ENCODE measurements at places on chromosomes 12 and 14.

DNA sequence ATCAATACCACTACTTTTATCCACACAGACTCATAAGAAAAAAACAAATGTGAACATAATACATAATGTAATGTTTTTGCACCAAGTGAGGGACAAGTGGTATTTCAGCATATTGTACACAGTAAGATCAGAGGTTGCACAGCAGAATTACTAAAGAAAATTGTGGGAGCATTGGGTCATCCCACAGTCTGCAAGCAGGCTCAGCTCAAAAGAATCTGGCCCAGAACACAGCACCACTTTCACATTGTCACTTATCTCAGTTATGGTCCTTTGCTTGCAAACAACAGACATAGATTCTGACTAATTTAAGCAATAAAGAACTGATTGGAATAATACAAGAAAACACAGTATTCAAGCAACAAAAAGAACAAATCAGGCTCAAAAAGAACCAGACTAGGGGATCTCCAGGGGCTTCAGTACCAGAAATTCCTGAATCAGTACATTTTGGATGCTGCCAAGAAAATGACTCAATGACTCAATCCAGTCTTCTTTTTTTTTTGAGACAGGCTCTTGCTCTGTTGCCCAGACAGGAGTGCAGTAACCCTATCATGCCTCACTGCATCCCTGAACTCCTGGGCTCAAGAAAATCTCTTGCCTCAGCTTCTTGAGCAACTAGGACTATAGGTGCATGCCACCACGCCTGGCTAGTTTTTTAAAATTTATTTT is 42.9 kb upstream of the EEA1 start:
- DNase-seq: no peak

DNA sequence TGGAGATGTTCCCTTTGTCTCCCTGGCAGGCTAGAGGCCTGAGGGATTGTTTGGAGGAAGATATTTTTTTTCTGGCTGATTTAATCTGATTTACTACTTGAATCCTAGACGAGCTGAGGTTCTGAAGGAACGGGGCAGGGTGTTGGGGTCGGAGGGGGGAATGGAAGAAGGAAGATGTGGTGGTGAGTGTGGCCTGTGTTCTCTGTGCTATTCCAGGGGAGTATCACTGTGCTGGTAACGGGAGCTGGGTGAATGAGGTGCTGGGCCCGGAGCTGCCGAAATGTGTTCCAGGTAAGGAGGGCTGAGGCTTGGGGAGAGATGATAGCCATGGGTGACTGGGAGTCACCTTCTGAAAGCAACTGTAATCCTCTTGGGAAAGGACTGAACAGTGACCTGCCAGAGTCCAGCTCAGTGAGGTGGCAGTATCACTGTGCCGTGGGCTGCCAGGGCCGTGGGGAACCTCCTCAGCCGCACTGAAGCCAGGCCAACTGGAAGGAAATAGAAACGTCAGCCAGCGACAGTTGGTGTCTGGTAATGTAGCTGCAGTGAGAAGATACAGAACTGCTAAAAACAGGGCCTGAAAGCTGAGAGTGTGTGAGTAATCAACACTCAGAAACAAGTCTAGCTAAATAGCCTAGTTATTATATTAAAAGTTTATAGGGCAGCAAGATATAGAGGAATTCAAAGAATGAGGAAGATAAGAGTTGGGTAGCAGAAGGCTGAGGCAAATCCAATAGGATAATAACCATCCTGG is 7.9 kb downstream of the C1S start:
- DNase-seq: no peak

- DNase-seq: no peak
Measured at GRCh38 chr12:80576641-80577418, 130.6 kb upstream of the MYF6 start.

DNA sequence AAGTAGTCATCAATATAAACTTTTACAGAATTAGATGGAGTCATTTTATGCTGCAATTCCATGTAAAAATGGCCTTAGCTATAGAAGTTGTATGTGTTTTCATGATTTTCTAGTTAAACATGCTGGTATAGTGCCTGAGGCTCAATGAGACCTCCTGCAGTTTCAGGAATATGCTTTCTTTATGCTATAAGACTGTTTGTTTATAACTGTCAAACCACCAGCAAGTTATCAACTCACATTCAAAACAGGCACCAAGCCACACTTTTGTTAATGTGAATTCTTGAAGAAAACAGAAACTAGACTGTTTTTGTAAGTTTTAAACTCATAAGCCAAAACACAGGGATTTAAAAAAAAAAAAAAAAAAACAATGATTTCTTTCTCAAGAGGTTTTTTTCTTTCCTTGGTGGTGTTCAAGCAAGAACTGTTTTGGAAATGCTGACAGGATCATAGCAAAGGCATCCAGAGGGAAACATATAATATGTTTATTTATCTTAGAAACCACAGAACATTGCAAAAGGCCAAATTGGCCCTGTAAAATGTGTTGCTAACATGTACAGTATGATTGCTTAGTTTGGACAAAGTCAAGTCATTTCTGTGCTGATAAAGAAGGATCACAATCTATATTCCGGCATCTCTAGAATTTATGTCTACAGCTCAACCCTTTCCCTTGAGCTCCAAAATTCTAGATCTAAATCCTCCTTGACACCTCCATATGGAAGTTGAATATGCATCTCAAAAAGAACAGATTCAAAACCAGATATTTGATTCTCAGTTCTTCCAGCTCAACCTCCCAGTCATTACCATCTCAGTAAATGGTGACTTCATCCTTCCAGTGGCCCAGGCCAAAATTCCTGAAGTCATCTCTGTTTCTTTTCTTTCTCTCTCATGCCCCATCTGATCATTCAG is 29.0 kb upstream of the LUM start:
- DNase-seq: no peak

- no peak for DNase-seq
Measured at GRCh38 chr12:42021469-42021868, 123.2 kb downstream of the GXYLT1 start.

GRCh38 chr14:91171291-91171690 is 57.4 kb downstream of the DGLUCY start:
- DNase-seq: no peak

- DNase-seq: no peak
Measured at GRCh38 chr14:103735815-103736545, 20.4 kb downstream of the ZFYVE21 start.
